ENCODE measurements at places on chromosomes 11 and 22.
A peak's percentile ranks its signal among the peaks of the same experiment; 100 is the strongest.

DNA sequence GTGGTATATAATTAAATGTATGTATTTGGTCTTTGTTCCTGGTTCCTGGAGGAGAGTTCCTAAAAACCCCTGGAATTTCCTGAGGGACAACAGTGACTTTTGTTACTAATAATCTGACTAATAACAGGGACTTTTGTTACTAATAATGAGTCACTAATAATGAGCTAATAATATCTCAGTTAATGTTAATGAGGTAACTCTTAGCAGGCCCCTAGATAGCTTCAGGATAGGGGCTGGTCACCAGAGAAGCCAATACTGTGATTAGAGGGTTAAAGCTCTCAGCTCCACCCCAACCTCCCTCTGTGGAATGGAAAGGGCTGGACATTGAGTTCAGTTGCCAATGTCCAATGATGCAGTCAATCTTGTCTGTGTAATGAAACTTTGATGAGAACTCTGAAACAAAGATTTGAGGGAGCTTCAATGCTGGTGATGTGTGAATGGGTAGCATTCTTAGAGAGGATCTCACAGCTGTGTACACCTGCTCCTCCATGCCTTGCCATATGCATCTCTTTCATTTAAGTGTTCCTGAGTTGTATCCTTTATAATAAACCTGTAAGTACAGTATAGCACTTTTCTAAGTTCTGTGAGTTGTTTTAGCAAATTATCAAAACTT lies 1431.4 kb upstream of the TENM4 start:
- peak; percentile 18 for DNase-seq

GRCh38 chr11:64204464-64204989 lies 2.0 kb upstream of the FERMT3 start:
- peak; percentile 59 for DNase-seq

- no peak for DNase-seq
Measured at GRCh38 chr11:3134651-3135480, 30.2 kb downstream of the OSBPL5 start.

DNA sequence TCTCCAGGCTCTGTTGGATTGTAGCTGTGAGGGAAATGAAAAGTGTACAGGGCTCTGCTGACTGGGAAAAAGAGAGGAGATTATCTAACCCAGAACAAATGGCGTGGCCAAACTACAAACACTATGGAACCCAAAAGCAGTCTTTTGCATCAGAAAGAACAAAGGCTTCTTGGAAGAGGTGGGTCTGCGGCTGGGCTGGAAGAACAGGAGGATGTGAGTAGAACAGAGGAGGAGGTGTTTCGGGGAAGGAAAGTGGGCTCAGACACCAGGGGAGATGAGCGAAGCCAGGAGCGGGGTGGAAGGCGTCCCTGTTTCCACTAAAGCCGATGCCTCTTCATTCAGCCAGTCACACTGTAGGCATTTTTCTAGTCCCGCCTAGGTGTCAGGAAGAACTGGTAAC lies 12.0 kb downstream of the OVOL1 start:
- no peak for DNase-seq

DNA sequence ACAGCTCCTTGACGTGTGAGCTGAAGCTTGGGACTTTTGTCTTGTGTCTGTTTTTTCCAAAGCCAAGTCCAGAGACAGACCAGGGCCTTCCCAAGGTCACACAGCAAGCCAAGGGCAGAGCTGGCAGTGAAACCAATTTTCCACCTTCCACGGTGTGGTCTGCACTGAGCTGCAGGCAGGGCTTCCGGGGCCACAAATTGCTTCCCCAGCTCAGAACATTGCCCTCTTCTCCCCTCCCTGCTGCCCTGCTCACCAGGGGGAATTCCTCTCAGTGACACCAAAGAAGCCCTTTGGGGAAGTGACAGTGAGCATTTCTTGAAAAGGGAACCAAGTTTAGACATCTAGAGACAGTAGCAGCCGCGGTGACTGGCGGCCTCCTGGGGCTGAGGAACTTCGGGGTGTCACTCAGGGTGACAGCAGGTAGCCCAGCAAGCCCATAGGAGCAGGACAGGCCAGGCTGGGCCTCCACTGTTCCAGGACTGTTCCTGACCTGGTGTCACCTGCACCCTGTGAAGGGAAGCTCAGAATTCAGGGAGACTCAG lies 9.2 kb downstream of the FXYD2 start:
- no peak for DNase-seq

- no peak for DNase-seq
Measured at GRCh38 chr11:132944569-132944944, 587.7 kb downstream of the OPCML start.

DNA sequence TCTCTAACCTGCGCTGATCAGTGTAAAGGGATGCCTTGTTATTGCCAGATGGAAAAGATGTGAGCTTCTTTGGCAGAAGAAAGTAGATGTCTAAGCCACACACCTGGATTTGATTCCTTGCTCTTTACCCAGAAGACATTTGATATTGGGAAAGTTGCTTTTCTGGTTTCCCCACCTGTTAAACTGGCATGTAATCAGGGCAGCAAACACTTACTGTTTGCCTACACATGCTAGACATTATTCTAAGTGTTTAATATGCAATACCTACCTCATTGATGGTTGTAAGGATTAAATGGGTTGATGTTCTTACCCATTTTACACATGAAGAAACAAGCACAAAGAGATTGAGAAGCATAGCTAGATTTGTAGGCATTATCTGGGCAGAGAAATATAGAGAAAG lies 16.6 kb downstream of the ASRGL1 start:
- no peak for DNase-seq

DNA sequence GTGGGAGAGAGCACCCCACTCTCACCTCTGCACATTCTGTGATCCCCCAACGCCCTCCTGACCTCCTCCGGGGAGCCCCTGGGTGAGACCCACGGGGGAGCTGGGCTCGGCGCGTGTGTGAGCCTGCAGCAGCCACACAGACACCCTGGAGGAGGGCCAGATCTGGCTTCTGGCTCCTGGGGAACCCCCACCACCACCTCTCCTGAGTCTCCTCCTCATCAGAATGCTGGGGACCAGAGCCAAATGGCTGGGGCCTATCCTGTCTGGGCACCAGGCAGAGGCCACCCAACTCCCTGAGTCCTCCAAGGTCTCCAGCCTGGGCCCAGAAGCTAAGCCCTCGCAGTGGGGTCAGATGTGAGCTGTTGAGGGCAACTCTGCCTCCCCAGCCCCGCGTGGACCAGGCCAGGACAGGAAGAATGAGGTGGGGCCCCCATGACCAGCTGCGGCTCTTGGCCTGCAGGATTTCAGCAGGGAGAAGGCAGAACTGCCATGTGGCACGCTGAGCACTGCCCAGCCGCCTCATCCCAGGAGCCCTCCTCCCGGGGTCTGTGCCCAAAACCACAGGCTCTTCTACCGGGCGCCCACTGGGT lies 5.5 kb upstream of the PIM3 start:
- no peak for DNase-seq

- DNase-seq, result peak; percentile 31
Measured at GRCh38 chr22:38649841-38650522, 6.2 kb downstream of the FAM227A start.

- DNase-seq, result no peak
Measured at GRCh38 chr11:57348052-57348451, 9.9 kb downstream of the P2RX3 start.

DNA sequence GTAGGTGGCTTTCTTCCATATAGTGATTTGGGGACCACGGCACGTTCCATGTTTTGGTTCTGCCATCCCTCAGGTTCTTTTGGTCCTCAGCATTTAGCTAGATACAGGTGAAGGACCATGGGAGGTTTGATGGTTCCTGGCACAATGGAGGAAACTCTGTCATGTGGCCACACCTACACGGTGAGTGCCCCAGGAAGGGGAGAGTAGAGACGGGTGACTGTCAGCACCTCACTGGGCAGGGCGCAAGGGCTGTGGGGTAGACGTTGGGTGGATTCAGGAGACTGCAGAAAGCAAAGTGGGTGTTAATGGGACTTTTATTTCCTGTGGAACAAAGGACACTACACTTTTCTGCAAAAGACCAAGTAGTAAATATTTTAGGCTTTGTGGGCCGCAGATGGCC lies 73.4 kb downstream of the PPP6R3 start:
- no peak for DNase-seq

DNA sequence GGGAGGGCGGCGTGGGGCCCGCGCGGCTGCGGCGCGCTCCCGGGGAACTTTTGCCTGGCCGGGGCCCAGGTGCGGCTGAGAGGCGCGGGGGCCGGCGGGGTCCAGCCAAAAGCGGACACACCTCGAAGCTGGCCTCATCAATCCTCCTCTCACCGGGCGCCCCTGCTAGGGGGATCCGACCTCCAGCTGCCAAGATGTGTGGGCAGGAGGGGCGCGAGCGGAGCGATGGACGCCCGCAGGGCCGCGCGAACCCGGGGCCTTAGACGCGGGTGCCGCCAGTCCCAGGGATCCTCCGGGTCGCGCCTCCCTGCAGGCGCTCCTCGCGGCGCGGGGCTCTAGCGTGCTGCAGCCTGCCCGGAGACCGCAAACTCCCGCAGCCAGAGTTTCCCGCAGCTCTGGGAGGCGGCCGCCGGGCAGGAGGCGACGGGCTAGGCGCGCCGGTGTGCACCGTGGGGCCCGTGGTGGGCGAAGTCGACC lies 785 bp downstream of the IGSF9B start:
- peak; percentile 76 for DNase-seq

- no peak for DNase-seq
Measured at GRCh38 chr22:27564806-27565205, 236.8 kb downstream of the MN1 start.

GRCh38 chr11:104011044-104011443 lies 25.4 kb upstream of the DDI1 start:
- no peak for DNase-seq

GRCh38 chr11:86018249-86018648 lies 50.6 kb downstream of the PICALM start:
- no peak for DNase-seq

GRCh38 chr11:117037279-117037974 lies 60.8 kb downstream of the SIK3 start:
- DNase-seq, result no peak

DNA sequence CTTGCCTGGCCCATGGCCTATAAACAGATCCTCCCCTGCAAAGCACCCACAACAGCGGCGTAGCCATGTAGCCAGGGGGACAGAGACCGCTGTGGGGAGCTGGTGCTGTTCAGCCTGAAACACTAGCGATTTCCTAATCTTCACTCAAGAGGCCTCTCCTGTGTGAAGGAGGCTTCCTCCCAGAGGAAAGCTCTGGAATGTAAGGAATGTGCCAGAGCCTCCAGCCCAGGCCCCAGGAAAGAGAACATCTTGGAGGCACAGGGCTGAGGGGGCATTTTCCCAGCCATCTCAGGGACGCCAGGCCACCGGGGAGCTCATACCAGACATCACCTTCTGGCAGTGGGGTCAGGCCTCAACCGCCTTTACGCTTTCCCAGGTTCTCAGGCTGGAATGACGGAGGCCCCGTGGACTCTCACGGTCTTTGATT lies 24.0 kb downstream of the MIAT start:
- DNase-seq, result no peak

- DNase-seq, result no peak
Measured at GRCh38 chr11:97158243-97158642, 768.4 kb downstream of the JRKL start.

DNA sequence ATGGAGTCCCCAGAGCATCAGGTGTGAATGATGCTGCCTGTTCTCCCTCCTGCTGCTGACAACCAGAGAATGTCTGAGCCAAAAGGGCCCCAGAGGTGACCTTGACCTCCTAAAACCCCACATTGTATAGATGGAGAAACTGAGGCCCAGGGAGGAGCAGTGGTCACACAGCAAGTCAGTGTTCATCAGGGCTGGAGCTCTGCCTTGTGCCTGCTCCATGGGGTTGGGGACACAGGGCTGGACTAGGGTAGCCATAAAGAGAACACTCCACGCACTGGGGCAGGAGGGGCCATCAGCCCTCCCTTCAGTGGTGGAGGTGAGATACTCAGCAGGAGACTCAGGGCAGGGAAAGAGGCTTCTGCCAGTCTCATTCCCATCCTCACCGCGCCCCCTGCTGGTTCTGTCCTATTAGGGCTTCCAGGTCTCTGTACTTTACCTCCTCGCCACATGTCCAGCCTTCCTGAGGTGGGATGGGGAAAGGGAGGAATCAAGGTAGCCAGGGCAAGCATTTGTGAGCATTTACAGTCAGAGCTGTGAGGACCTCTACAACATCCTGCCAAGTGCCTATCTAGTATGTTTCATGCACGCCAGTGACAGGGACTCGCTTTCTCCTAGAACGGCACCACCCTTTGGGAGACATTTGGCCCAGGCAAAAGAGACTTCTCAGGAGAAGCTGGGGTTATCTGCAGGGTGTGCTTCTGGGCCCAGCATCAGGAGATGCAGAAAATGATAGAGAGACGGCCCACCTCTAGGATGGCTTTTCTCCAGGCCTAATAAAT lies 43.2 kb downstream of the NEU3 start:
- DNase-seq, result peak; percentile 4

DNA sequence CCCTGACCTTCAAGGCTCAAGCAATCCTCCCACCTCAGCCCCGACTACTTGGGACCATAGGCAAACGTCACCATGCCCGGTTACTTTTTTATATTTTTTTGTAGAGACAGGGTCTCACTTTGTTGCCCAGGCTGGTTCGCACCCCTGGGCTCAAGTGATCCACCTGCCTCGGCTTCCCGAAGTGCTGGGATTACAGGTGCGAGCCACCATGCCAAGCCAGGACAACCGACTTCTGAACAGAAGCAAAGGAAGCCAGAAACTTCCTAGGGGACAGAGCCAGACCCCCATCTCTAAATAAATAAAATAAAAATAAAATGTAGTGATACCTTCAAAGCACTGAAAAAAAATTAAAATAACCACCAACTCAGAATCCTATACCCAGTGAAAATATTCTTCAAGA lies 26.4 kb downstream of the C11orf58 start:
- DNase-seq, result no peak

DNA sequence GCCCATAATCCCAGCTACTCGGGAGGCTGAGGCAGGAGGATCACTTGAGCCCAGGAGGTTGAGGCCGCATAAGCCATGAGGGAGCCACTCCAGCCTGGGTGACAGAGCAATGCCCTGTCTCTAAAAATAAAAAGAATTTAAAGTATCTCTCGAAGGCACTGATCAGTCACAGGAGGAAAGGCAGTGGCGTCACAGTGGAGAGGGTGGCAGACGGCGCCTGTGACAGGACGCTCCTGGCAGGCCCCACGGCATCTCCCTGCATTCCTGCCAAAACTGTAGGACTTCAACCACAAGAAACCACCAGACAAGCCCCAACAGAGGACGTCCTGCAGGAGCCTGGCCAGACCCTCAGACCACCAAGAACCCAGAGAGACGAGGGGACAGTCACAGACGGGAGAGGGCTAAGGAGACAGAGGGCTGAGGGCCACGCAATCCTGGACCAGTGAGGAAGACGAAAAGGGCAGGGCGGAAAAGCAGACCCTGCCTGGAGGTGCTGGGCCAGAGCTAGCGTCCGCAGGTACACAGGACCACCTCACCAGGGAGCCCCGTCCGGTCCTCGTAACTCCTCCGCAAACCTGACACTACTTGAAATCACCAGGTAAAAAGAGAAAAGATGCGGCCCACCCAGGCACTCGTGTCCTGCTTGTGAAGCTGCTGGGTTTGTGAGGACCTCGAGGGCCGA lies 5.9 kb downstream of the RNH1 start:
- DNase-seq, result no peak

DNA sequence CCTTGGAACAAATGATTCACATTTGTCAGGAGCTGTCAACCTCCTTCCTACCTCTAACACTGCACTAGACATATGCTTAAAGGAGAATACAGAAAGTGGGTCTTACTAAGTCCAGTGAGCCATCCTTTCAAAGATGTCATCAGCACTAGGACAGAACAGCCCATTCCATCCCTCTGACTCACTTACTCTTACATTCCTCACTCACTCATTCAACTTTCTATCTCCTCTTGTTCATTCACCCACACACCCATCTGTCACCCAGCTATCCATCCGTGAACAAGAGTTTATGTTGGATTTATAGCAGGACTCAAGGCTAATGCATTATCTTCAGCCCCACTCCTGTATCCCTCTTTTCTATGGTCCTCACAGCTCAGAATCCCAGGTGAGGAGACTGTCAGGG lies 9.1 kb downstream of the INSC start:
- DNase-seq, result no peak

GRCh38 chr11:13261591-13262061 lies 16.0 kb upstream of the BMAL1 start:
- DNase-seq, result no peak
